ENCODE measurements at places on chromosomes 3 and 15. TPM values are rescaled to one million over a fixed set of nuclear protein-coding genes. Genes with fewer than 3 reads are reported as not detected.

DET1 gene
- 6.5 TPM for total RNA-seq

DNA sequence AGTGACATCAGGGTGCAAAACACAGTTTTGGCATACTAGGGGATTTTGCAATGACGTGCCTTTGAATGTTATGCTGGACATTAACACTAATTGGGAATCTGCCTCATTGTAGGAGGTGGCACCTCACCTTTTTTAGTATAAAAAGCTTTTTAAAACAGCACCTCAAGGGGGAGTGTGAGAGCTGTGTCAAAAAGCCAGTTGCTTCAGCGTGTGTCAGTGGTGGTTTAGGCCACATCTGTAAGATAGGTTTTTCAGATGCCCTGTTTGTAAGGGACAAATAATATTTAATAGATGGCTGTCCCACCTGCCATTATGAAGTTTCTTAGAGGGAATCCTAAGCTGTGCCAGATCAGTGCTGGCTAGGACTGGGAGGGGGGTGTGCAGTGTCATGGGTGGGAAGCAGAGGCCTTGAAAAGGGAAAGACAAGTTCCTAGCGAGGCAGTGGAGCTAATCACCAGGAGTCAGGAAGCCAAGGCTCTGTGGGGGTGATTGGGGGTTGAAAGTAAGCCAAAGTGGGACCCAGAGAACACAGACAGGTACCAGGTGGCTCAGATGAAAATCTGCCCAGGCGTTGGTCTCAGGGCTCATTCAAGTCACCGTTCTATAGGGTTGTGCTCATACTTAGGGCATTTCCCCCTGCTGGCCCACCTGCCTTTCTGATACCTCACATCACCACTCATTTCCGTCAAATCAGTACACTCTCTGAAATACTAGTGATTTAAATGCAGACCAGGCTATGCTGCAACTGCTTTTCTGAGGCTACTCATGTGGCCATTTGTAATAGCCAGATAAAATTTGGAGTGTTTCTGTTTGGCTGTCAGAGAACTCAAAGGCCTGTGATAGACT is 120.5 kb downstream of the BBX start:
- no peak for DNase-seq

DNA sequence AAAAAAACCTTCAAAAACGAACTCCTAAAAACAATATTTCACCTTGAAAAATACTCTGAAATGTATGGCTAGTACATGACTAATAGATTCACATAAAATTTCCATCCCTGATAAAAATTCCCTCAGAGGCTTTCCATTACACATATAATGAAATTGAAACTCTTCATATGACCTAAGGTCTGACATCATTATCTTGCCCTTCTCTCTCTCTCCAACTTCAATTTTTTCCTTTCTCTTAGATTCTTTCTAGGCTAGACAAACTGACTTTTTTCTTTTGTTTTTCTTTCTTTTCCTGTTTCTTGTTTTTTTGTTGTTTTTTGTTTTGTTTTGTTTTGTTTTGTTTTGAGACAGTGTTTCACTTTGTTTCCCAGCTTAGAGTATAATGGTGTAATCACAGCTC is 1220.5 kb downstream of the ROBO2 start:
- no peak for DNase-seq

GRCh38 chr3:81581966-81582599 is 179.4 kb downstream of the GBE1 start:
- no peak for DNase-seq

CILP gene
- total RNA-seq: 15.7 TPM

HIGD2B gene
- not detected for total RNA-seq

GRCh38 chr15:68783226-68784058 is 37.3 kb downstream of the ANP32A start:
- peak; percentile 76 for DNase-seq

CCR4 gene
- 0.08 TPM for total RNA-seq

CCR1 gene
- total RNA-seq: 3.8 TPM

GRCh38 chr3:74281705-74282104 is 332.8 kb downstream of the CNTN3 start:
- no peak for DNase-seq

GOLGA6L10 gene
- 0.14 TPM for total RNA-seq

DNA sequence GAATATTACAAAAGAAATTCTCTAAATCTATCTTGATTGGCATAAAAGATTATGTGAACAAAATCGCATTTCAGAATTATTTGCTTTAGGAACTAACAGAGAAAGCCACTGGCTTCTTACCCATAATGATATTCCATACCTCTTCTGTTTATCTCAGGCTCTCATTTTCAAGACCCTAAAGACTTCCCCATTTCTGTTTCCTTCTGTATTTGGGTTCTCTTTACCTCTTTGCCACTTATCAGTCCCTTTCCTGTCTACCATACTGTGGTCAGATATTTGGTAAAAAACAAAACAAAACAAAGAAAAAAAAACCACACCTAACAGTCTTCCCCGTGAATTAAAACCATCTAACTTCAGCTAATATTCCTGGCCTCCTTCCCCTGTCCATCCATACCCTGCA is 108.5 kb downstream of the LRRC28 start:
- no peak for DNase-seq

DNA sequence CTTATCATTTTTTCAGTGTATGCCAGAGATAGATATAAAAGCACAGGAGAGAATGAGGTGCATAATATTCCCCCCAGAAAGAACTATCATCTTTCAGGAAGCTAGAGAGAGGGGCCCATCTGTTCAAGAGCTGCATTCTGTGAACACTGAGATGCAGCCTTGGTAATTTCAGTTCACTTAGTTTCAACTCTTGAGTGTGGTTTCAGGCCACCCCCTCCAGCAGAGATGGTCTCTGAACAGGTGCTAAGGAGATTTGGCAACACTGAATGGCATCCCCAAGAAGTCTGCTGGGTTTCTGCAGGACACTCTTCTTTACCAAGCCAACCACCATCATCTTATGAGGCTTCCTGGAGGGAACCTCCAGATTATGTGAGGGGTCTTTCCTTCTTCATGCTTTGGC is 30.4 kb upstream of the LIMD1 start:
- no peak for DNase-seq

DNA sequence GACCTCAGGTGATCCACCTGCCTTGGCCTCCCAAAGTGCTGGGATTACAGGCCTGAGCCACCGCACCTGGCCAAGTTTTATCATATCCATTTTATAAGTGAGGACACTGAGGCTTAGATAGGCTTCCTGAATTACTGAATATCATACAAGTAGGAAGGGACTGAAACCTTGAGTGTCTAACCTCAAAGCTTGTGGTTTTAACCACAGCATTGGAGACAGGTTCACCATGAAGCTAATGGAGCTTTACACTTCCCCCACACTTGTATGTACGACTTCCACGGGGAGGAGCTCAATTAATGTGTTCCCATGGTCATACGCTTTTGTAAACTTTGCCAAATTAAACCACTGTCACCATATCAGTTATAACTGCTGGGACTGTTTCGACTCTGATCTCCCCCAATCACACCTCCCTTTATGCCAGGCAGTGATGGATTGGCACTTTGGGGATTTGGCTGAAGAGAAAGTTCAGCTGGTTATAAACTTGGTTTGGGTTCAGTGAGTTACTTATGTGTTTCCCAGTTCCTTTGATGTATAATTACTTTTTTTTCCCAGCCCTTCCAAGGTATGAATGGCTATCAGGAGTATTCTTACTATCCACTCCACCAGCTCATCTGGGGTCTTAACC is 38.4 kb upstream of the MEIS2 start:
- no peak for DNase-seq

GRCh38 chr3:151169262-151169947 is 33.6 kb downstream of the GPR171 start:
- DNase-seq: no peak

GRCh38 chr3:66181764-66182163 is 39.0 kb upstream of the SLC25A26 start:
- DNase-seq: no peak

DNA sequence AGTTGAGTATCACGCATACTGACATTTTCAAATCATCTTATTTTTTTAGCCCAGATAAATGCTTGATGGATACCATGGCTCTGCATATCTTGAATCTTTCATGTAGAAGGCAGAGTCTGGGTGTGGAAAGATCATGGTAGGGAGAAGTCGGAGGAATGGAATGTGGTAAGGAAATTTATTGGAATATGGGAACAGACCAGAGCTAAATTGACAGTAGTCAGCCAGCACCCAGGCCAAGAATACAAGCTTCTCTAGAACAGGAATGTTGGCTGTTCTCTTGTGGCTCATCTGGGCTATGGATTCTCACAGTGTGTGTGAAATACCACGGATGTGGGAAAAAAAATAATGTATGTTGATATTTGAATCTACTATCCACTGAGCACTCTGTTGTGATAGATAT is 305.7 kb upstream of the COL8A1 start:
- no peak for DNase-seq
